ENCODE measurements at places on chromosomes 6 and 20.

DNA sequence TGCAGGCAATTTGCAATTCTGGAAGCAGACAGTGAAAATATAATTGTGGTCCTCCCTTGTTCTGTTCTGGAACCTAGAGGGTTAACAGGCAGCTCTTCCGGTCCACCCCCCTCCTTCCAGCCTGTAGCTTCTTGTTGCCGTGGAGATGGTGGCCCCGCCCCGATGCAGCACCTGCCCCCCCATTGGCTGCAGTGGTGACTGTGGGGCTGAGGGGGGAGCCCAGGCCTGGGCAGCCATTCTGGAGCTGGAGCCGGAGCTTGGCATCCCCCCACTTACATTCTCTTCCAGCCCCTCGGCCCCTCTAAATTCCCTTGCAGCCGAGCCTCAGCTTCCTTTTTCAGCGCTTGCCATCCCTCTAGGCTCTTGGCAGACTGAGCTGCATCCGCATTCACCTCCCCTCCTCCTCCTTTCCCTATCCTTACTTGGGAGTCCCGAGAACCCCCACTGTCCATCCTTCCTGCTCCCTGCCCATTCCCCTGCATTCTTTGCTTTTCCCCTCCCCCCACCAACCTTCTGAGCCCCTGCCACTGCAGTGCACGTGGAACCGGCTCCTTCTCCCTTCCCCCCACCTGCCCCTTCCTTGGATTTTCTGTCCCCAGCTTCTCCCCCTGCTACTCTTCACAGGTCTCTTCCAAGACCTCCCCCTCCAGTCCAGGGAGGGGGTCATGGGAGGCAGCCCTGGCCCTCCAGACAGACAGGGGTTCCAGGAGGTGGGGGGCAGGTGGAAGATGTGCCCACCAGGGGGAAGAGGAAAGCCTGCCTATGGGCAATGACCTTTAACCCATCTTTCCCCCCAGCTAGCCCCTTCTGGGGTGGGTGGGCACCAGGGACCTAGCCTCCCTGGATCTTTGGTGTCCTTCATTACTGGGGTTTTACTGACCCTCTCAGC, 11.4 kb downstream of the SYNGAP1 start:
- DNase-seq = no peak

DNA sequence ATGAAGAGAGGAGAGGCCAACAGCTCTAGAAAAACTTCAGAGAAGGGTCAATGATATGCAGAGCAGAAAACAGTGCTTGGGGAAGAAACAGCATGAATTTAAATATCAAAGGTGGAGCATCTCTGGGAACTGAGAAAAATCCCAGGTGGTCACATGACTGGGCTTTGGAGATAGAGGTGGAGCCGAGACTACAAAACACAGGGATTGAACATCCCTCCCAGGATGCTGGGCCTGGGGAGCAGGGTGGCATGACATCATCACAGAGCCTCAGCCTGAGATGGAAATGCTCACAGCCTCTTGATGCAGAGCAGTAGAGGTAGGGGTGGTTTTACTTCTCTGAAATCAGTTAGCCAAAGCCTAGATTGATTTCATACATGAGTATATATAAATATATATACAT, 529.5 kb downstream of the PRKN start:
- no peak for DNase-seq

GRCh38 chr6:107943626-107944439, 14.2 kb downstream of the SEC63 start:
- DNase-seq = no peak

DNA sequence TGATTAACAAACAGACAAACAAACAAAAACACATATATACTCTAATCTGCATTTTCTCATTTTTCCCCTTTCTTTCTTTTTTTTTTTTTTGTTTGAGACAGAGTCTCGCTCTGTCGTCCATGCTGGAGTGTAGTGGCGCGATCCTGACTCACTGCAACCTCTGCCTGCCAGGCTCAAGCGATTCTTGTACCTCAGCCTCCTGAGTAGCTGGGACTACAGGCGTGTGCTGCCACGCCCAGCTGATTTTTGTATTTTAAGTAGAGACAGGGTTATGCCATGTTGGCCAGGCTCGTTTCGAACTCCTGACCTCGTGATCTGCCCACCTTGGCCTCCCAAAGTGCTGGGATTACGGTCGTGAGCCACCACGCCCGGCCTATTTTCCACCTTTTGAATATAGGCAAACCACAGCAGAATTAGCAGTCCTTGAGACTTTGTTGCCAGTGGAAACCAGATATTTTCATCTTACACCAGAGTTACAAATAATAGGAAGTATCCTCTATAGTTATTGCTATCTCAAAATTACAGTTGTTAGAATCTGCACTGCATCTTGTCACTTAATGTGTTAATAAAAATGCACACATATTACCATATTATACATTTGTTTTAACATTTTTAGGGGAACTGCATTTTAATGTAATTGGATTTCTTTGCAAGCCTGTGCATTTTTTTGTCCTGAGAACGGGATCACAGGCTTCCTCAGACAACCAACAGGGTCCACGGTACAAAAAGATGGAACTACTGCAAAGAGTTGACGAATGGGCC, 208.2 kb upstream of the ZNF217 start:
- no peak for DNase-seq

DNA sequence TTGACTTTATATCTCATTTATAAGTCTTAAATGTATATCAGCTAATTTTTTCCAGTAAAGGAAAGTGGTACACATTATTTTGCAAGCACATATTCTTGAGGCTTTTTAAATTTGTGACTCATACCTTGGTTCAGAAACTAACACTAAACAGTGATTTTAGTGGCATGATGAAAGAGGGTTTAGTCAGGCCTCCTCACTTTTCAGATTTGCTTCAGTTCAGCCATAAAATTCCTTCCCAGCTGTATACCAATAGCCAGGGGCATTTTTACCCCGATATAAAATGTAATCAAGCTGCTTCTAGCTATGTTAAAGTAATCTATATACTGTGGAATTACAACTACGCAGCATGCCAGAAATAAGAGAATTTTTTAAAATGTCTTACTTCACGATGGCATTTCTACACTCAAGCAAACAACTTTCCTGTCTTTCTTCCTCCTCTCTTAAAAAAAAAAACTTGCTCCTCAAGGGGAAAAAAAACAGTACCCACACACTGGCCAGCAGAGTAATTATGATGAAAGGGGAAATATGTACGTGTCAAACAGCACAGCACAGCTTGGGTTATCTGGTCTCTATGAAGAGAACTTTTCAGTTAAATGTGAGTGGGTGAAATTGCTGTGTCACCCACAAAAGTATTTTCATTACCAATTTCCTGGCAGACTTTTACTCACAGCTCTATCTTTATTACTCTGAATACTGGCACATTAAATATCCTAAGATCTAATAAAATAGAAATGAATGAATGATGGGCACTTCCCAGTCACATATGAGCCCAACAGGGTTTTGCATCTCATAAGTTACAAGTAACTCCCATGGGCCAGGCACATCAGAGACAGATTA, 244.8 kb upstream of the TENT5A start:
- DNase-seq = no peak

DNA sequence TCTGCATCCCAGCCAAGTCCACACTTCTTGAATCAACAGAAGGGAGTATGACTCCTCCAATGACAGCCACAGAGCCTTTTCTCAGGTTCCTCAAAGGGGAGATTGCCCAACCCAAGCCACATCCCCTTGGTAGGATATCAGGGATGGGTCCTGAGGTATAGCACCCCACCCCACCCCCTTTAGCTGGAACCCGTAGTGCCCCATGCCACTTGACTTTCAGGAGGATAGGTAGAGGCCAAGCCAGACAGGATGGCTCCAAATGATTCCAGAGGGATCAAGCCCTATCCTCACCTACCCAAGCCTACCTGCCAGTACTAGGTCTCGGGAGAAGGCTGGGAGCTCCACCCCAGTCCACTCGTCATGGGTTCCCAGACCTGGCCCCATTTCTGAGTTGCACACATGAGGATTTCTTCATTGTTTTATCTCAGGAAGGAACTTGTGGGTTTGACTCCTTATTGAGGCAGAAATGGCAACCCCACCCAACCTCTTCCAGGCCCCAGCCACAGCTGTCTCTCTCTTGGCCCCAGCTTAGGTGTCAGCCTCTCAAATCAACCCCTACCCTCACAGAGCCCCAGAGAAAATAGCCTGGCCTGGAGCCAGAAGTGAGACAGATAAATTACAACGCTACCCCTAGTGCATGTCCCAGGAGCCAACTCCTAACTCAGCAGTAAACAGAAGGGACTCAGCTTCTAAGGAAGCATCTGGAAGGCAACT, 3.6 kb downstream of the CCND3 start:
- DNase-seq = no peak

GRCh38 chr6:16747232-16748024, 13.8 kb downstream of the ATXN1 start:
- no peak for DNase-seq

- no peak for DNase-seq
These were observed 66.0 kb upstream of the BTBD3 start for GRCh38 chr20:11851646-11852045.

DNA sequence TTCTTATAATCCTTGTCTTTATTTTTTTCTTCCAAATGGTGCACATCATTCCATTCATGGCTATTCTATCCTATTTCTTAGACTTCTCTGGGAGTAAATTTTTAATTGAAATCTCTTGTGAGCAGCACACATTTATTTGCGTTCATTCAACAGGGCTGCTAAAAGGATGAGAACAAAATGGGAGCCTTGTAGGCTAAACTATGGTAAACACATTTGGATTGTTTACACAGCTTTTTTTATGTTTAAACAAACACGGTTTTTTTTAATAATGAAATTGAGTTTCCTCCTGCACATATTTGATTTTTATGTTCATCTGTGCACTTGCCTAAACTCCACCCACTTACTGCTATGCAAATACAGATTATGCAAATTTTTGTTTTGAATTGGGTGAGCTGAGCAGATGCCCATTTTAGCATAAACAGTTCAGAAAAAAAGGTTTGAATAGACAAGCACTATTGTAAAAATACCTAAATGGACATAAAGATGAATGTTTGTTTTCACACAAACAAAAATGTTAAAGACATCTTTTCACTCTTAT, 92.0 kb downstream of the OLIG3 start:
- DNase-seq = no peak

DNA sequence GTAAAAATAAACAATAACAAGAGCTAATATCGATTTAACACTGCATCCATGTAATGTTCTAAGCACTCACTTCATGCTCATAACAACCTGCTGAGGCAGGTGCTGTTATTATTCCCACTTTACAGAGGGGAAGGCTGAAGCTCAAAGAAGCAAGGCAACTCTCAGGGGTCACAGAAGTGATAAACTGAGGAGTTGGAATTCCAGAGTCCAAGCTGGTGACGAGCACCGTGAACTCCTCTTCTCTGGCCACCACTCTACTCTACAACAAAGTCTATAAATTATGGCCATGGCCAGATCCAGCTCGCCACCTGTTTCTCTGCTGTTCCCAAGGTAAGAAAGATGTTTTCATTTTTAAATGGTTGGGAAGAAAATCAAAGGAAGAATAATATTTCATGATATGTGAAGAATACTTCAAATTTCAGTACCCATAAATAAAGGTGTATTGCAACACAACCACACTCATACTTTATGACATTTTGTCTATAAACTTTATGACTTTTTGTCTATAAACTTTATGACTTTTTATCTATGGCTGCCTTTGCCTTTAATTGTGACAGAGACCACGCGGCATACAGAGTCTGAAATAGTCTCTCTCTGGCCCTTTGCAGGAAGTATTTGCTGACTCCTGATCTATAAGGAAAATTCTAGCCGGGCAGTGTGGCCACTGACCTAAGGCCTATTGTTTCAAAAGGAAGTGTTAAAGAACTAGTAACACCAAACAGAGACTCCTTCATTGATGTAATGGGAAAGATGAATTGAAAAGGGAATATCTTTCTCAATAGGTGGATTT, 113.2 kb upstream of the KCNG1 start:
- no peak for DNase-seq

DNA sequence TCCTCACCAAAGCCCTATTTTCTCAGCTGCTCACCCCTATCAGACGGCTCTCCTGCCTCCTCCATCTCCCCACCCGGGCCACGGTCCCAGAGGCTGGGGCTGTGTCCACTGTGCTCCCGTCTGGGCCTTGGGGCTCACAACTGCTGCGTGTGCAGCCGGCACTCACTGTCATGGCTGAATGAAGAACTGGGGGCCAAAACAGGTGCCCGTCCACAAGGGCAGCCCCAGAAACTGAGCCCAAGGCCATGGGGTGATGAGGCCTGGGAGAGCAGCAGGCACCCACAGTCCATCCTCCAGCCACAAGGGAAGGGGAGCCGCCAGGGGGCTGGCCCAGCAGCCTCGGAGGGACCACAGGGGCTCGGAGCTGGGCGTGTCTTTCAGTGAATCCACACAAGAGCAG, 159.5 kb downstream of the DLL1 start:
- DNase-seq = no peak

DNA sequence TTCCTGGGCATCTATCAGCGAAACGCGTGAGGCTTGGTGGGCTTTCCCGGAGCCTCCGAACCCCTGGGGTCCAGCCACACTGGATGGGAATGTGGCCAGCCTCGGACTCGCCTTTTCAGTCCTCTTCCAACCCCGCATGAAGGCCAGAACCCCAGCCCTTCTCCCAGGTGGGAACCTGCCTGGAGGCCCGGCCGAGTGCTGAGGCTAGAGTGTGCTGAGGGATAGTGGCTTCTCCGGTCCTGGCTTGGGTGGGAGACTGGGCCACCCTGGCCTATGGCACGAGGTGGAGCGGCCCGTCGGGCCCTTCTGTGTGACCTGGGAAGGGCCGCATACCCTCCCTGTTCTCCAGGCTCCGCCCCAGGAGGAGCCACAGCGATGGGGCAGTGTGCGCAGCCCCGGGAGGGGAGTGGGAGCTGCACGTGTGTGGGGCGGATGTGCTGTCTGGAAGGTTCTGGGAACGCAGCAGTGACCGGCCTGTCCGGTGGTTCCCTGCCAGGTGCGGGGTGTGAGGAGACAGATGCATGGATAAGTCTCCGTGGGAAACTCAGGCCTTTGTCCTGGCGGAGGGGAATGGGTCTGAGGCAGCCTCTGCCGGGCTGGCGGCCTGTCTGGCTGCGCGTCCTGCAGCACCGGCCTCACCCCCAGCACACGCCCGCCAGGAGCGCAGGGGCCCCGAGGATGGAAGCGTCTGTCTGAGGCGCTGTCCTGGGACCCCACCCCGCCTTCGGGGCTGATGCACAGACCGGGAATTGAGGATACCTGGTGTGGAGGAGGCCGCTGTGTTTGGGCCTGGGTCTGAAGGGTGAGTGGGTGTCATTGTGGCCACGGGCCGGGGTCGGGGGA, 1.1 kb upstream of the BHLHE23 start:
- no peak for DNase-seq

GRCh38 chr6:158599635-158600034, 39.7 kb downstream of the TMEM181 start:
- no peak for DNase-seq

DNA sequence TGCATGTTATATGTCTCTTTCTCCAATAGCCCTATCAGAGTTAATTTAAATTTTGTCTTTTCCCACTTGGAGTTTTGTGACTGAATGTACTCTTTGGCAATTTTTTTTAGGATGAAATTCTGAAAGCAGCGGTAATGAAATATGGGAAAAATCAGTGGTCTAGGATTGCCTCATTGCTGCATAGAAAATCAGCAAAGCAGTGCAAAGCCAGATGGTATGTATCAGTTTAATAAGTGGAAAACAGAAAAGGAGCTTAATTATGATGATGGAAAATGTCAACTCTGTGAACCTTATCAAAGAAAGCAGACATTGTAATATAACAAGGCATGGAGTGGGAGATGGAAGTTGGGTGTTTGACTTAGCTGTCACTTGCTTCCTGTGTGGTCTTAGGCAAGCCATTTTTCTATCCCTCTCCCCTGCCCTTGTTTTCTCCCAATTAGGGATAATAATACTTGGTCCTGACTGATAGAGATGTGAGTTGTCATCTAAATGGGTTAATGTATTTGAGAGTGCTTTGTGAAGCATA, 2.7 kb downstream of the CDC5L start:
- no peak for DNase-seq

All from NCI-H1092 (cell line).